ENCODE measurements at places on chromosomes 2 and 18.

GRCh38 chr18:47381975-47382570 lies 130.6 kb upstream of the SKOR2 start:
- no peak for DNase-seq

GRCh38 chr2:132542953-132543569 lies 126.5 kb downstream of the GPR39 start:
- DNase-seq = no peak

DNA sequence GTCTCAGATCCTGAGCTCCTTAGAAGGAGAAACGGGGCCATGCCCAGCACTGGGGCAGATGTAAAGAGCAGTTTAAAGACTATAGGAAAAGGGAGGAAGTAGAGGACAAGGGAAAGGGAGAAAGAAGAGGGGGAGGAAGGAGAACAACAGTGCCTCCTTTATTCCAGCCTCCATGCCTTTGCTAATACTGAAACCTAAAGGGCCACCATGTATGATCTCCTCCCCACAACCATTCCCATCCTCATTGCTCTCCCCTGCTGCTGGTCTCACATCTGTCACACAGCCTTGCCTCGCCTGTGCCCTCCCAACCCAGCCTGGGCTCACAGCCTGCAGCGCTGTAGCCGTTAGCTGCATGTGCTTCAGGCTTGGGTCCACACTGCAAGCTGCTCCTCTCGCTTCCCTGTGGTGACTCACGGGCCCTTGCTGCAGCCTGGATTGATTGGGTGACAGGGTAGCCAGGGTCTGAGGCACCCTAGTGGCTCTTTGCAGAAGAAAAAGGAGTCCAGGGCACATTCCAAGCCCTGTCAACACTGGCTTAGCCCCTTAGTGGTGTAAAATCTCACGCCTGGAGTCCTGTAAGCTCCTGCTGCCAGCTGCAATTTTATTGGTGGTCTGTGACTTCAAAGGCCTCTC lies 281.9 kb downstream of the SRBD1 start:
- no peak for DNase-seq

DNA sequence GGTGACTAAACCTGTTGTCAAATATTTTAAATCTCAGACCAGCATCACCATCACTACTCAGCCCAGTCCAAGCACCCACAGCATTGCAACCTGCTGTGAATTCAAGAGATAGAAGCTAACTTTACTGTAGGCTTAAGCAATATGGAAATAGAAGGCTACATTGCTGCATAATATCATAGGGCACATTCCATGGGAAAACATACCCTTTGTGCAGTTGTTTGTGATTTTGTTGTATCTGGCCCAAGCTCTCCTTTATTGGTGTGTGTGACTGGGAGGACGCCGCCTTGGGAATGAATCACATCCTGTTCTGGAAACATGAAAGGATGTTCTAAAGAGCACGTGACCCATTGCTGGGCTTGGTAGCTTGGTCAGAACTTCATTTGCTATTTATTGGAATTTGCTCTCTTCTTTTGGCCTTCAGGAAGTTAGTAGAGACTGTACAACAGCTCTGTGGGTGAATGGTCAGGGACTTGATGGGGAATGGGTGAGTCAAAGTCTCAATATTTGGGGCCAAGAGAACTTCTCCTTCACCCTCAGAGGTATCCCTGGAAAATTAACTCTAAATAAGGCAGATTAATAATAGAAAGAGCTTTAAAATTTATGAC lies 106.8 kb upstream of the SERPINE2 start:
- DNase-seq = no peak

- no peak for DNase-seq
These were observed 759.7 kb upstream of the FANCL start for GRCh38 chr2:59000796-59001195.

- DNase-seq = no peak
These were observed 68.0 kb downstream of the BCL2L11 start for GRCh38 chr2:111188681-111189080.

GRCh38 chr2:27376866-27377617 lies 3.5 kb downstream of the ZNF513 start:
- DNase-seq = no peak

DNA sequence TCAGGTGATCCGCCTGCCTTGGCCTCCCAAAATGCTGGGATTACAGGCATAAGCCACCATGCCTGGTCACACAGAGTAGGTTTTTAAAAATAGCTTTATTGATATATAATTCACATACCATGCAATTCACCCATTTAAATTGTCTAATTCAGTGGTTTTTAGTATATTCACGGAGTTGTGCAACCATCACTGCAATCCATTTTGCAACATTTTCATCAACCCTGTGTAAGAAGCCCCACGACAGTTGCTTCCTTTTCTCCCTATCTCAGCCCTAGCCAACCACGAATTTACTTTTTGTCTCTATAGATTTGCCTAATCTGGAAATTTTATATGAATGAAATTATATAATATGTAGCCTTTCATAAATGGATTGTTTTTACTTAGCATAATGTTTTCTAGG lies 266.4 kb downstream of the NAPG start:
- DNase-seq = no peak

GRCh38 chr2:219277703-219278654 lies 1.2 kb upstream of the DNAJB2 start:
- DNase-seq = peak; percentile 94

DNA sequence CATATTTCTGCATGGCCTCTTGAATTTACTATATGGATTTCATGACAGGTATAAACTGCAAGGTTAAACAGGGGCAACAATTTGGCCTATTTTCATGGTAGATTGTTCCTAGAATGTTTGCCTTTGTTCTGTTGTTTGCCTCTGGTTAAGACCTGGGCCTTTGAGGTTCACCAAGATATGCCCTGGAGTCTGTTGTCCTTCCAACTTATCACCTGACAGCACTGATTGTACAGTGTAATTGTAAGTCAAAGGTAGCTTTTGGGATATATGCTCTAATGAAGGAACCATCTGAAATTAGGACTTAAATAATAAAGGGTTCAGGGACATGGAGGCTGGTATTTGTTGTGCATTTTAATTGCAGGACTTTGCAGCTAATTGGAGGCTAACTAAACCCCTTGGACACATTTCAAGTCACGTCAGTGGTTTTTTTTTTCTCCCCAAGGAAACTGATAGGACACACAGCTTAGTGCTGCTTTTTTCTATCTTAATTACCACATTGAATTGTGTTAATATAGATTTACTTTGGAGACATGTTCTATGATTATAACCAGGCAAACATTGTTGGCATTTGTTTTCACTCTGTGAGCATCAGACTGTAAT lies 771.2 kb upstream of the LINC00305 start:
- DNase-seq = no peak

GRCh38 chr18:57621246-57621604 lies 411 bp downstream of the NARS1 start:
- DNase-seq = no peak

- no peak for DNase-seq
These were observed 37.7 kb downstream of the GBX2 start for GRCh38 chr2:236130349-236130998.

- no peak for DNase-seq
These were observed 233.7 kb upstream of the CXCR4 start for GRCh38 chr2:136351684-136352083.

- DNase-seq = no peak
These were observed 413.6 kb upstream of the TCF4 start for GRCh38 chr18:56001576-56001975.

DNA sequence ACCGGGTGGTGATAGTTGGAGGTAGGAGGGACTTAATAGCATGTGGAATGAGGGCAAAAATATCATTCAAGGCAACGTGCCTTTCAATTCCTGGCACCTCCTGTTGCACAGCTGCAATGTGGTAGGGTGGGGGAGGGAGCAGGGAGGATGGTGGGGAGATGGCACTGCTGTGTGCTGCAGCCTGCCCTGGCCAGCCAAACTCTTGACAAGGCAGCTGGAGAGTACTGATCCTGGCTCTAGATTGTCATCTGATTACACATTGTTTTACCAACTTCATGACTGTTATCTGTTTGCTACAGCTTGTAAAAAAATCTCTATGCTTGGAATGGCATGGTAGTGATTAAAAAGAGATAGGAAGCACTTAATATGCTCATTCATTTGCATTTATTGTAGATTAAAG lies 47.7 kb downstream of the PLCL1 start:
- DNase-seq = no peak

DNA sequence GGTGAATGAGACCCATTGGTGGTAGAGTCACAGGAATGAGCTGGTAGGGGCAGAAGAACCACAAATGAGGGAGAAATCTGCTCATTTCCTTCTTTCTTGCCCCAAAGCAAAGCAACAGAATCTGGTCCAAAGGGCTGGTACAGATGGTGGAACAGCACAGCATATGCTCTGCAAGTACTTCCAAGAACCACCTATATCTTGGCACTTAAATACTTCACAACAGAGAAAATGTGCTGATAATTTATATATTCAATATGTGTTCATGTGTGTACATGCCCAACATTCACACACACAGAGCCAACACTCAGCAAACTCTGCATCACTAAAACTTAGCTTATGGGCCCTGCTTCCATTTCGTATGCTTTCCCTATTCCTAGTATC lies 884.4 kb upstream of the KLHL29 start:
- DNase-seq = no peak

DNA sequence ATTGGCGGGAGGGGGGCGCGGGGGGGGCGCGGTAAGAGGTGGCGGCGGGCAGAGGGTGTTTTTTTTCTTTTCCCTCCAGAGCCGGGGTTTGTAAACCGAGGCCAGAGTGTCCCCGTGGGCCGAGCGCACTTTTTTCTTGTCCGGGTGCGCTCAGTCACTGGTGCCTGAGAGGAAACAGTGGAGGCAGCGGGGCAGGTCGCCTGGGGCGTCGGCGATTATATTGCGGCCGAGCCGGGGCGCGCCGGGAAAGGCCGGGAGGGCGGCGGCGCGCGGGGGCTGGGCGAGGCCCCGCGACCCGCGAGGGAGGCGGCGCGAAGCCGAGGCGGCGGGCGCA lies 275 bp downstream of the HOXD8 start:
- DNase-seq = peak; percentile 77

DNA sequence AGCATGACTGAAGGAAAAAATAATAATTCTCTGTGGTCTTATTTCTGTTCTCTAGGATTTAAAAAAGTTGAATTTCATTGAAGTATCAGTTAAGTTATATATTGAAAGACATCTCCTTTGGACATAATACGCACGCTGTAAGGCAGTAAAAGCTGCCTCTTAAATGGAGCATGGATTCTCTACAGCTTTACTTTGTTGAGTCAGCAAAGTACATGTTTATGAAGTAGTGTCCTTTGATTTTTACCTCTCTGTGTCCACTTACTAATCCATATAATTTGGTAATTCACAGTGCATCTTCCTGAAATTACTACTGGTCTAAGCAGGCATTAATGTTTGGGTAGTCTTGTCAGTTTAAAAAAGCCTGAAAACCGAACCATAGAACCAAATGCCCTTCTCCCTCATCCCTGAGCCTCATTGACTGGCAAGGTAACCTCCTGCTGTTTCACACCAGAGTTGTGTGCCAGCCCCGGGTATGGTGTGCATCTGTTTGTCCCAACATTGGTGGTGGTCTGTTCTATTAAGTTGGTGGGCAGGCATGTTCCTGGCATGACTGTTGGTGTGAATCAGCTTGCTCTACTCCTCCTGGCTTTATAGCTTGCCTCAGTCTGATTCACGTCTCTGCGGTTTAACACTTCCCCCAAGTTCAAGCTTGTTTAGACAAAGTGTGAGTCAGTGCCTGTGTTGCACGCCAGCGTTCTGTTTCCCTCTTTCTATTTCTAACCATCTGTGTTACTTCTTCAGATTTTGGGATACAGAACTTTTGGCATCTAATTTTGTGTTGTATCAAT lies 71.0 kb upstream of the ITM2C start:
- peak; percentile 74 for DNase-seq

DNA sequence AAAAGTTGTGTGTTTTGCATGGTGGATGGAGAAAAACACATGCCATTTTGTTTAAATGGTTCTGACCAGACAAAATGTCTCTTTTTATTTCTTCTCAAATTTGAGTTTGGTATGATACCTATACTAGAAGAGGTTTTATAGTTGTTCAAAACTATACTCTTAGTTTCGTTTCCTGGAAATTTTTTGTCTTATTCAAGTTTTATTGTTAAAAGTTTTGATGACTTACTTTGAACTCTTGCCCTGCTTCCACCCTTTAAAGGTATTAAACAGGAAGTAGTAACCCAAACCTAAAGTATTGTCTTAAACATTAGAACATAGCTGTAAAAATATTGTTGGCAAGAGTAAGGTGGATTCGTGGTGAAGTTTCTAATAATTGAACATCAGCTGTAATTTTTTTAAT lies 98.2 kb downstream of the BABAM2 start:
- no peak for DNase-seq

- DNase-seq = no peak
These were observed 71.2 kb upstream of the FOSL2 start for GRCh38 chr2:28321426-28321825.

DNA sequence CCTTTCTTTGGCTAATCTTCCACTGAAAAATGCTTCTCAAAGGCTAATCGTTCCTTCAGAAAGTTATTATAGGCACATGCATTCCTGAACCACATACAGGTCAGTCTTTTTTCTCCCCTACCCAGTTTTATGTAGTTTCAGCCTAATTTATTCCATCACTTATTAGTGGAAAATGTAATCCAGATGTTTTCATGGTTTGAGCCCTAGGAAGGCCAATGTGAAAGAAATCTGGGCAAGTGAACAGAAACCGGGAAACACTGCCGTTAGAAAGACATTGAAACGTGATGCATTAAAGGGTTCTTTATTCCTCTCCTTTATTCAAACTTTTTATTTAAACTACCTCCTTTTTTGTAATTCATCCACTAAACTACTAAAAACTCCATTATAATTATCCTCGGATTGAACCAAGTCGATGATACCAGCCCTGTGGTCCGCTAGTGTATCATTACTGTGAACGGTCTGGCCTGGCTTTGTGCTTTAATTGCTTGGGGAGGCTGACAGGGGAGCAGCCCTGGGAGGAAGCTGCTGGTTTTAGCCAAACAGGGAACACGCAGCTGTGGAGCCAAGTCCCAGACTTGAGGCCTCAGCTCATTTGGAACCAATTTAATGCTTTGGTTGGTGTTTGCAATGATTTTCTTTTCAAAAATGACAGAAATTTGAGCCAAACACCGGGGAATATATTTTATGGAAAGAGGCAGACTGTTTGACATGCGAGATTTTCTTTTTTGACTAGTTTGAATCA lies 149.2 kb downstream of the ARHGAP28 start:
- DNase-seq = no peak

- DNase-seq = no peak
These were observed 47.1 kb upstream of the IGFBP5 start for GRCh38 chr2:216742411-216742810.

DNA sequence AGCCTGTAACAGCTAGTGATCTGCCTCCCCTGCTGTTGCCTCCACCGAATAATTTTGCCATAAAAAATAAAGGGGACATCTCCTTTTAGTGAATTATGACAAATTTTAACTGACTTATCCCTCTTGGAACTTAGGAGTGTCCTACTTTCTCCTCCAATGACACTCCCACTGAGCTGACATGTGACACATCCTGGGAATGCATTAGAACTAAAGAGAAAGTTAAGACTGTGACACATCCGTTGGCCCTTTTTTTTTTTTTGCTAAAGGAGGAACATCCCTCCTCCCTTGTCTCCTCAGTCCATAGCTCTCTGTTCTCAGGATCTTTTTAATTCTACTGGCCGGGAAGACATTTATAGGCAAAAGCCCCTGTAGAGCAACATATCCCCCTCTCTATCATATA lies 268.2 kb downstream of the NRXN1 start:
- no peak for DNase-seq

GRCh38 chr2:233325814-233326213 lies 18.2 kb downstream of the SAG start:
- peak; percentile 63 for DNase-seq
